ENCODE measurements at places on chromosomes 4 and X.

DNA sequence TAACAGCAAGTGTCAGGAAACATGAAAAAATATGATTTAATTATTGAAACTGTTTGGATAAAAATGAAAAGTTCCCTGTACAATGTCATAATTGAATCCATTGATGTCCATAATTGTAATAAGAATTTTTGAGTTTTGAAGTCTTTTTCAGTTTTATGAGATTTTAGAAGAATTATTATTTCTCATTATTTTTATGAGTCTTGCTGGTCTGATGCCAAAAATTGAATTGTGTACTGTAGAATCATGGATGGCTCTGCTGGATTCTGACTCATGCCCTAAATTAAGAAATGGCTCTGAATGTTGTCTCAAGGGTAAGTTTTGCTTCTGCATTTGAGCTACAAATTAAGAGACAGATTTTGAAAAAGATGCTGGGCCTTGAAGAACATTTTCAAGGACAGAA lies 132.8 kb upstream of the MAP9 start:
- DNase-seq, result no peak

GRCh38 chrX:141724186-141724585 lies 25.6 kb upstream of the SPANXD start:
- DNase-seq, result no peak

DNA sequence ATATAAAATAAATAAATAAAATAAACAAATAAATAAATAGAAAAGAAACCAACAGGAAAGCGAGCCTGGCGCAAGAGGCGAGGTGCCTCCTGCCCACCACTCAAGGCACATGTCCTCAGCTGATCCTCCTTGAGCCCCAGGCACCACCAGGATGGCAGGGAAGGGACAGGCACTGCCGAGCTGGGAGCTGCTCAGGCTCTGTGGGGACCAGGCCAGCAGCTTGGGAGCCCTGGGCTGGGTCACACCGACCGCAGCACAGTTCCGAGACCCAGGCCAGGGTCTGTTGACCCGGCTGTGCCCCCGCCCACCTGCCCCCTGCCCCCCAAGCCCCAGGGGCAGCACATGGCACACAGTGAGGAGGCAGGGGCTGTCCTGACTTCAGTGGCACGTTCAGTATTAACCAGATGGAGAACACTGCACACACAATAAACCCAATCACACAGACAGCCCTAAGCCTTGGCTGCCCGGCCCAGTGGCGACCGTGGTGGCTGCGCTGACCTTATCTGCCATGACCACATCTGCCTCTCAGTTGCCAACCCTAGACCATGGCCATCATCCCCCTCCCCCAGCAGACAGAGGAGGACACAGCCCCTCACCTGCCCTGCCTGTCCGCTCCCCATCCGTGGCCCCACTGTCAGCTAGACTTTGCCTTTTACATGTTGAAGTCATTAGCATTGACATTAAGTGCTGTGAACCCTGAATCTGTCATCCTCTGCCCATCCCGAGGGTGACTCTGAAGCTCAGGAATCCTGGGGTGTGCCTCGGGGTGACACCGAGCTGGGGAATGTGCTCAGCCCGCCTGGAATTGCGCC lies 2.9 kb upstream of the TREX2 start:
- no peak for DNase-seq

DNA sequence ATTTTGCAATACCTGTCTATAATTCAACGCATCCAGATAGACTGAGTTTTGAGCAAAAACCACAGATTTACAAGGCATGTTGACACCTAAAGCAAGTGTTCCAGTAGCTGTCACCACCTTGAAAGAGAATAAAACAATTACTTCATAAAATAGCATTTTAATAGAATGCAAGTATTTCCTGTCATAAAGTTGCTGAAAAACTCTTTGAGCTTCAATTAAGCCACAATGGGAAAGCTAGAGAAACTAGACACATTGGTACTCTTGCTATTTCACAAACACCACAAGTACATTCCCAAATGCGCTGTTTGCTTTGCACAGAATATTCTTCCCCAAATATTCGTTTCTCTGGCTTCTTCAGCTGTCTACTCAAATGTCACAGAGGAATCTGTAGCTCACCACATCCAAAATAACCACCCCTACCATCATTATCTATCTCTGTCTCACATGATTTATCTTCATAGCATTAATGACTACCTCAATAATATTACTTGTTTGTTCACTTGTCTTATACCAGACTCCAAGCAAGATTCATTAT lies 70.3 kb downstream of the DDX60 start:
- no peak for DNase-seq

GRCh38 chr4:25904748-25905082 lies 9.3 kb upstream of the SMIM20 start:
- DNase-seq, result no peak

- no peak for DNase-seq
Measured at GRCh38 chr4:7237873-7238272, 45.5 kb downstream of the SORCS2 start.

DNA sequence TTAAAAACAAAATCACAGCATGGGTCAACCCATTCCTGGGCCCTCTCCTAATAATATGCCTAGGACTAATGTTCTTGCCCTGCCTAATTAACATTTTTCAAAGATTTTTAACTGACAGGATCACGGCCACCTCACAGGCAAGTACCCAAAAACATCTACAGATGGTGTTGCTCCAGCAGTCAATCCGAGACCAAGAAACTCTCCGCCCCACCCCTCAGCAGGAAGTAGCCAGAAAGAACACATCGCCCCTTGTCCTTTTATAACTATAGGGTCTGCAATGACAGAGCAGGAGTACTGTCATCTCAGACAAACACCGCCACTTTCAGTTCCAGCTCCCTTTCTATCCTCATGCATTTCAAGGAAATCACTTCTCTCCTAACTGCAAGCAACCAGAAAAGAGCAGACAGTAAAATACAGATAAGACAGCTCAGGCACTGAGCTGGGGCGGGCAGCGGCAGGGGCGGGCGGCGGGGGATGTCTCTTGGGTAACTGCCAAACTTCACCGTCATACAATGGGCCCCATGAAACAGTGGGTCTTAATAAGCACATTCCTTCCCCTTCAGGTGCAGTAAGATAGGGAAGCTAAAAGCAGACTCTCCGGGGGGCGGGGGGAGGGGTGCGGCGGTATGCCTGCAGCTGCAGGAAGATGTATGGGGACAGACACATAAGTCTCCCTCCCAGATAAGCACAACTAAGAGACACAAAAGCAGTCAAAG lies 67.4 kb downstream of the ZNF182 start:
- no peak for DNase-seq

DNA sequence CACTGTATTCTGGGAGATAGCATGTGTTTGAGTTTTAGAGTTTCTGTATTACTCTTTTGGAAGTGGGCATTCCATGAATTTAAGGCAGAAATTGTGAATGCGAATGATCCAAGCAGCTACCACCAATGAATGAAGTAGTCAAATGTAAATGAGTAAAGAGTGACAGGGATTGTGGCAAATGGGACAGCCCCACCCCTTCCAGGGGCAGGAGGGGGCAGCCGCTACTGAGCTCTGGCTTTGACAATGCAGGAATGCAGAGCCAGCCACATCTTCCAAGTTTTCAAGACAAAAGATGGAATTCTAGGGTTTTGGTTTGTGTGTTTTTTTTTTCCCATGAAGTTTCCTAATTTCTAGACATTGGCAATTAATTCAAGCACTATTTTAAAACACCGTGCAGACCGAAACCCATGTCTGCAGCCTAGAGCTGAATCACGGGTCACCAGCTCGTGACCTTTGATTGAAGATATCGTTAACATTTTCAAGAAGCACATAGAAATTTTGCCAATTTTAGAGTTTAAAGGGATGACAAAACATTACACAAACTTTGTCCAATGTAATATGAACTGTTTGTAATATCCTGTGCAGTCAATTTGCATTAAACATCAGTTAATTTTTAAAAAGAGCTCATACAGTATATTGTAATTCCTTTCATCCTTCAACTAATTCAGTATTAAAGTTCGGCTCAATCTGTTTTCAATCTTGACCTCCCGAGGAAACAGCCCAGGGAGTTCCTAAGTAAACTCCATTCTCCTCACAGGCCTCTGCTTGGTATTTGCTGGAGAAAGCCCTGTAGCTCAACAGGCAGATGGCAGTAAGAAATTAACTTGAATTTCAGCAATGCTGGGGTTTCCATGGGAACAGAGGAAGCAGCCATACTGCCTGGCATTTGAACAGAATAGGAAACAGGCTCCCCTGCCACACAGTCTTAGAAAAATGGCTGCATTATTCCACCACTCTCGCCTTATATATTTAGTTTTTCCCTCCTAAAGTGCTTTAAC lies 83.4 kb downstream of the UCHL1 start:
- no peak for DNase-seq

DNA sequence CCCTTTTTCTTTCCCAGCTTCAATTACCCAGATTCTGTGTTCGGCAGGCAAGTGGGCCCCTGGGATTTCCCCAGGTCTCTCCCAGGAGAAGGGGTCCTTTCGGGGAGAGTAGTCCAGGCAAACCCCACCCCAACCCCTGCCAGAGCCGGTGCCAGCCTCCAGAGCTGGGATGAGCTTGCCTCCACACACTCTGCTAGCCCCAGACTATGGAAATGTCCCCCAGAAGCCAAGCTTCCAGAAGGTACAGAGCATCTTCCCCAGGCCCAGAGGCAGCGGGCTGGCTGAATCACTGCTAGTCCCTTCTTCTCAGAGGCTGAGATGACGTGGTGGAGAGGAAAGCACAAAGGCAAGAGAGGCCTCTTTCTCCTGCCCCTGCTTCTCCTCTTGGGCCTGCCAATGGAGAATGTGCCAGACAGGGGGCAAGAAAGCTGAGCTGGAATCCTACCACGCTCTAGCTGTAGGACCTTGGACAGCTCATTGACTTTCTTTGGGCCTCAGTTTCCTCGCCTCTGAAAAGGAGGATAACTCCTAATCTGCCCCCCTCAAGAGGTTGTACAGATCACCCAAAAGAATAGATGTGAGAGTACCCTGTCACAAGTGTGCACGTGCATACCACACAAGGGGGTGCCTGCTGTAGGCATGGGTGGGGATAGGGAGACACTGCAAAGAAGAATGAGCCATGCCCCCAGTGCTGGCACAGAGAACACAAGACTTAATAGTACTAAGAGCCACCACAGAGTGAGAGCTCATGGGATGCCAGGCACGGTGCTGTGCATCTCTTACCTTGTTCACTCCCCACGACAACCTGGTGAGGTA lies 2.1 kb downstream of the SASH3 start:
- no peak for DNase-seq

DNA sequence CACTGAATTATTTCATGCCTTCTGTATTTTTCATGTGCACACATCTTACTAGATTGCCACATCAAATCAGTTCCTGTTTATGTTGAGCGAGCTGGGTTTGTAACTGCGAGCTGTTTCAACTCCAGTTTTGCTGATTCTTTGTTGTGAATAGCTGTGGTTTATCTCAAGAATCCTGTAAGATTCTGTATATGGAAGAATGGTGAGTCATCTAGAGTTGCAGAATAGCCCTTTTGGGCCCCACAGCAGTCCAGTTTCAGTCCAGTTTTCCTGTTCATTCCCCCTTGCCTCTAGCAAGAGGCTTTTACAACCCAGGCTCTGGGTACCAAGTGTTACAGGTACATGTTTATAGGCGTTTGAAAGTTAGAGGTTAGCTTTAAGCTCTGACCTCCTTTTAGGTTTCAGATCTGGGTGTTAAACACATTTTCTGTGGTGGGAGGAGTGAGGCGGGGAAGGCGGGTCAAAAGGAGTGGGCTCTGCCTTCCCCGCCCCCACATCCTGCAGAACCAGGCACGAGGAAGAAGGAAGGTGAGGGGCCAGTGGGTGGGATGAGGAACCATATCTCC lies 32.7 kb downstream of the TBC1D14 start:
- peak; percentile 23 for DNase-seq

GRCh38 chrX:9533611-9534010 lies 68.8 kb downstream of the TBL1X start:
- DNase-seq, result no peak

- DNase-seq, result no peak
Measured at GRCh38 chrX:39063037-39063436, 261.8 kb downstream of the MID1IP1 start.

- no peak for DNase-seq
Measured at GRCh38 chrX:109862433-109862832, 129.4 kb upstream of the ACSL4 start.

DNA sequence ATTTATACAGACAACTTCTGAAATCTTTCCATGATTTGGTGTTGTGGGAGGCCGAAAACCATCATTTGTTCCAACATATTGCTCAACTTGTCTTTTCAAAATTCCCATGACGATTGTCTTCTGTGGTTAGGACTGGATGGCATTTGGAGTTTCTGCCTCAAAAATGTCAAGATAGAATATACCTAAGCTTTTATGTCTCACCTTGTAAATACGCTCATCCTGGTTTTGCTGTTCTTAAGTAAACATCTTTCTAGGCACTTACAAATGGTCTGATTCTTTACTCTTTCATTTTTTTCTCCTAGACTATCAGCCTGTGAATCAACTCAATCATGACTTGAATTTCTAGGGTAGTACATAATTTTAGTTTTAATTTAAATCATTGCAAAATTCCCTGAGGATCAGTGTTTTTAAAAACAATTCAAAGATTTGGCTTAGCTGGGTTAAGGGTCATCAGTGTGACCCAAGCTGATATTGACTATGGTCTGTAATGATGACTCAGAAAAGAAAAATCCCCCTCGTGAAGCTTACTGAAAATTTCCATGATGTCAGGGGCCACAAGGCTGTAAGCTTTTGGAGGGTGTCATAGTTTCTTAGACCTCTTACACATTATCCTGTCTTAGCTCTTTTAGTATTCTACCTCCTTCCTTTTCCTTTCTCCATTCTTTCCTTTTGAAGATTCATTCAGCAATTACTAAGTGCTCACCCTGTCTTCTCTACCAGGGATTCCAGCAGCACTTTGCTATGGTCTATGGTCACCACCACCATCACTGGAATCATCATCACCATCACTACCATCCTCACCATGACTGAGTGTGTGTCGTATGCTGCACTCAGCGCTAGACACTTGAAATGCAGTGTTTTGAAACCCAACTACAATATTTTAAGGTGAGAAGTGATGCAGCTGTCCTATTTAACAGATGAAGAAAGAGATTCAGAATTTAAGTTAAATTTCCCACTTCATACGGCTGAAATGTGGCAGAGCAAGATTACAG lies 124.4 kb downstream of the CPE start:
- DNase-seq, result no peak

DNA sequence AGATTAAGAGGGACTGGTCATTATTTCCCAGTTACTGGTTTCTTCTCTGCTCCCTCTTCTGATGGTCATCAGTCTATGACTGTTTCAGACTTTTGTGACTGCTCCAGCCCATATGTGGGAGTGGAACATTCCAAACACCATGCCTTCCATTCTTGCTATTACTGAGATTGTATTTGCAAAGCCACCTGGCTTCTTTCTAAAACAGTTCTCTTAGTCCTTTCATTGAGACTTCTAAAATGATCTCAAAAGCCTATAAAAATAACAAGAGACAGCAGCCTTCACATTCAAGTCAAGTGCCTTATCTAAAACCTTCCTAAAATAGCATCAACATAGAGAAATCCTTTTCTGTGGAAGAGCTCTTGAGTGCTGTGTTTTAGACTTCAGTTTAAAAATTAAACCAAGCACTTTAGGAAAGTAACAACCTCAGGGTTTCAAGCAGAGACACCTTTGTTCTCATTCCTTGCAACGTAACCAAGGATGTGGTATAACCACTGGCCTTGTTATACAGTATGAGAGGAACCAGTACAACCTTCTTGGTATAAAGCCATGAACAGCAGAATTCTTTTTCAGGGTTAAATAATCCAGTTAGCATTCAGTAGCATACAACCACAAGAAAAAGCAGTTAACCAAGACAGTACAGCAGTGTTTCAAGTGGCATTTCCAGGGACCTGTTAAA lies 97.1 kb downstream of the NFKB1 start:
- no peak for DNase-seq

GRCh38 chr4:28444886-28445496 lies 1584.3 kb downstream of the STIM2 start:
- DNase-seq, result no peak

Measured in hematopoietic multipotent progenitor cell treated with erythropoietin and hydrocortisone succinate and interleukin-3 and kit ligand, for 15 days (in vitro differentiated cells).